ENCODE measurements at places on chromosomes 2 and 18. TPM values are rescaled to one million over a fixed set of nuclear protein-coding genes. Genes with fewer than 3 reads are reported as not detected.
A peak's percentile ranks its signal among the peaks of the same experiment; 100 is the strongest.

GRCh38 chr2:82959727-82960126 is 1499.4 kb downstream of the SUCLG1 start:
- DNase-seq = no peak

GRCh38 chr2:221562226-221562625 is 9.9 kb downstream of the EPHA4 start:
- no peak for DNase-seq

Gene RGPD4
- not detected for total RNA-seq

DNA sequence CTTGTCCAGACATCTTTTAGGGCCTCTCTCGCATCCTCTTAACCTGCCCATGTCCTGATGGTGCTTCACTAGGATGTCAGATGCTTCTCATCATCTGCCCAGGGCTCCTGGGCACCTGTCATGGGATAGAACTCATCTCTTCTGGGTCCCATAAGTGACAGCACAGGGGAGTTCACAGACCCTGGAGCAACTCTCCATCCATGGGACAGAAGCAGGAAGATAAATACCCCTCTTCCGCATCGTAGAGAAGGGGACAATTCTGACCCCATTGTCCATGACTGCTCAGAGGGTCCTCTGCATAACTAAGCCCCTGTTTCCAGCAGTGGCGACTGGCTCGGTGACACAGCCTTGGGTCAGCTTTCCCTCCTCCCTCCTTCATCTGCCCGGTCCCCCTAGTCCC is 82.3 kb downstream of the TWIST2 start:
- no peak for DNase-seq

DNA sequence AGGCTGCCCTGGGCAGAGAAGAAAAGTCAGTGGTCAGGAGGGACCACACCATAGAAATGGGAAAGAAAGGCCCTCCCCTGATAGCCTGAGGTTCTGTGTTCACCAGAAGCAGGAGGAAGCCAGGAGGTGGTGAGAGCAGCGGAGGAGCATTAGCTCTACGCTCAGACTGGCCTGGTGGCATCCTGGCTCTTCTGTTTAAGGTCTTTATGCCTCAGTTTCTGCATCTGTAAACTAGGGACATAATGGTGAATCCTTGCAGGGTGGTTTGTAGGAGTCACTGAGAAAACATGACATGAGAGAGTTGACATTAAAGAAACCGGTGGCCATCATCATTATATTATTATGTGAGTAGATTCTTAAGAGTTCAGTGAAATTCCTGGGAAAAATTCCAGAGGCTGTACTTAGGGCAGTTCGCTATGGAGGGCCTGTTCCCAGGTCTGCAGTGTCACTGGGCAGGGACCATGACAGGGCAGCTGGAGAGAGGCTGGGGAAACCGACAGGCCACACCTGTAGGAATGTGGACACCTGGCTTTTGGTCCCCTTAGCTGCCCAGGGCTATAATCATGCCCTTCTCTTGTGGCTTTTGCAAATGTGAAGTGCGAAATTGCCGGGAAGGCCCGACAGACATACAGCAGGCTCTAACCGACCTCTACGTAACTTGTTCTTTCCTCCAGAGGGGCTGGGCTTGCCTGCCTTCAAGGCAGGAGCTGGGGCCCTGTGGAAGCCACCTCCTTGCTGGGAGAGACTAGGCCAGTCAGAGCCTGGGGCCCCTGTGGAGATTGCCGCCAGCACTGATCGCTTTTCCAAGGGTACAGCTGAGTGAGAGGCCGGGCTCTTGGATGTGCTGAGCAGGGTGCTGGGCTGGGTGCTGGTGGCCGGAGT is 31.0 kb downstream of the GLI2 start:
- no peak for DNase-seq

Gene TBR1
- 0.13 TPM for total RNA-seq

GRCh38 chr2:9287400-9288045 is 80.9 kb downstream of the ASAP2 start:
- DNase-seq = peak; percentile 99

Gene SLC19A3
- not detected for total RNA-seq

DNA sequence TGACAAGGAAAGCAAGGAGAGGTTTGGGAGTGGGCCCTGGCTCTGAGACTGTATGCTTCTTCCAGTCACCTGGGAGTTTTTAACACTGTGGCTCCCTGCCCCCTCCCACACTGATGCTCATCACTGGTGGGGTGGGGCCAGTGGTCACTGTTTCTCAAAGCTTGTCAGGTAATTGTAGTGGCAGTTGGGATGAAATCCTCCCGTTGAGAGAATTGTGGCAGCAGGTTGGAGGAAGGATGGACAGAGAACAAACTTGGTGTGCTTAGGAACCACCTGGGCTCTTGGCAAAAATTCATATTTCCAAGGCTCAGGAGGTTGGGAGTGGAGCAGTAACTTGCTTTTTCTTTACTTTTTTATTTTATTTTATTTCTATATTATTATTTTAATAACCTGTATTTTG is 25.1 kb downstream of the DGKD start:
- DNase-seq = no peak

GRCh38 chr18:6370886-6371635 is 43.6 kb downstream of the L3MBTL4 start:
- DNase-seq = no peak

Gene ARHGAP15
- 0.13 TPM for total RNA-seq

- peak; percentile 90 for DNase-seq
Observed at GRCh38 chr2:166932032-166932431, 43.8 kb downstream of the XIRP2 start.

- no peak for DNase-seq
Observed at GRCh38 chr18:79442508-79443221, 46.9 kb downstream of the NFATC1 start.

DNA sequence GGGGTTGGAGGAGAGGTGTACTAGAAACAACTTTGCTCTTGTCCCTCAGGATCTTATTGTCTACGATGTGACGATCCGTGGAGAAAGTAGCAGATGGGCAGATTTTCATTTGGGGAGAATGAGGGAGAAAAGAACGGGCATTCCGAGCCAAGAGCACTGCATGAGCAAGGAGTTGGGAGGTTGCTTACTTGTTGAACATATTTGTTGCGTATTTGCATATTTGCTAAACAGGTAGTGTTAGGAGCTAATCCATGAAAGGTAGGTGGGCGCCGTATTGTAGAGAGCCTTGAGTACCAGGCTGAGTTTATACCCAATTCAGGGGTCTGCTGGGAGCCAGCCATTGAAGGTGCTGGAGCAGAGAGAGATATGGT is 490 bp downstream of the BCS1L start:
- DNase-seq = no peak
